ENCODE measurements at places on chromosomes 4 and X.

GRCh38 chr4:2689114-2689513 lies 67.0 kb downstream of the TNIP2 start:
- DNase-seq = no peak

- no peak for DNase-seq
These were observed 9.9 kb downstream of the NSG1 start for GRCh38 chr4:4396628-4397440.

DNA sequence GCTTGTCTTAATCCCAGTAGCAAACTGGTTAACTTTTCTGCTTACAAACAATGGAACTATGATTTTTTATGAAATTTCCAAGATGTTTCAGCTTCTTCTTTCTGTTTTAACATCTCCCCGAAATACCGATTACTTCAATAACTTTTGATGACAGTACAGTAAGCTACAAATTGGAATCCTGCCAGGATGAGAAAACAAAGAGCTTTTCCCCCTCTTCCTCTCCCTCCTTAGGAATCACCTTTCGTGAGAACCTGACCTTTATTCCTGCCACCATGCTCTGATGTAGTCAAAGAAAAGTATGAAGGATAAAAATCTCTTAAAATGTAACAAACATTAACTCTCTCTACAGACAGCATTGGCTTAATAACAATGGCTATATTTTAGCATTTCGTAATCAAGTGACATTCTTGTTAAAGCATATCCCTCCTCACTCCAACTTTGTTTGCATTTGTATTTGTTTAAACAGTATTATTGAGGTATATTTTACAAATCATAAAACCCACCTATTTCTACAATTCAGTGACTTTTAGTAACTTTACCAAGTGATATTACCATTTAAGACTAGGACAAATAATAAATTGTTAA lies 148.7 kb upstream of the NAP1L5 start:
- no peak for DNase-seq

- no peak for DNase-seq
These were observed 10.2 kb downstream of the BBS7 start for GRCh38 chr4:121860121-121860520.

GRCh38 chr4:87804871-87805270 lies 5.5 kb downstream of the IBSP start:
- DNase-seq = no peak

DNA sequence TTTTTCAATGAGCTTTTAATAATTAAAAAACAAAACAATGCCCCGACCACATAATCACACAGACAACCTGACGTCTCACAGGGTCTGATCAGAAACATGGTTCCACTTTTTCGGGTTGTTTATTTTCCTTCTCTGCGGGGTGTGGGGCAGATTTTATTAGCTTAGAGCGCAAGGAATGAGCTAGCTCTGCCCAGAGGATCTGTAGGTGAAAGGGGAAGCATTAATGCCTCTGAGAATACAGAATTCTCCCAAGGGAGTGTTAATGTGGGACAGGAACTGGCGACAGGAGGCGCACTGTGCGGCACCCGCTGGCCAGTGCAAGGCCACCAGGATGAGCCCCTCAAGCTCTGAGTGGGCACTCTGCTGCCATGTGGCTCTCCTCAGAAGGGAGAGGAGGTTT lies 181.5 kb downstream of the TSPAN5 start:
- no peak for DNase-seq

- no peak for DNase-seq
These were observed 39.0 kb upstream of the ZNF518B start for GRCh38 chr4:10496200-10496599.

DNA sequence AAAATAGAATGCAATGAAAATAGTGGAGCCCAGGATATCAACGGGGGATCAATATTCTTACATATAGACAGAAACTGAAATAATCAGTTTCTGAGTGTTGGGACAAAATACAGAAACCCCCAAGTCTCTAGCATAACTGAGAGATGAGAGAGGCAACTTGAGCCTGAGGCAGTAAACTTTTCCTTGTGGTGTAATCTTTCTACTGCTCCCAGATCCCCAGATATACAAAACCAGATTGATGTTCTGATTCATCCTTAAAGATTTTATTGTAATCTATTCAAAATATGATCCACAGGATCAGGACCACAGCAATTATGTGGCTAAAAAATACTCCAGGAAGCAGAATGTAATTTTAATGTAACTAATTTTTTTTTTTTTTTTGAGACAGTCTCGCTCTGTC lies 2282.6 kb downstream of the ARAP2 start:
- no peak for DNase-seq

GRCh38 chrX:12446342-12447075 lies 308.2 kb downstream of the FRMPD4 start:
- no peak for DNase-seq

DNA sequence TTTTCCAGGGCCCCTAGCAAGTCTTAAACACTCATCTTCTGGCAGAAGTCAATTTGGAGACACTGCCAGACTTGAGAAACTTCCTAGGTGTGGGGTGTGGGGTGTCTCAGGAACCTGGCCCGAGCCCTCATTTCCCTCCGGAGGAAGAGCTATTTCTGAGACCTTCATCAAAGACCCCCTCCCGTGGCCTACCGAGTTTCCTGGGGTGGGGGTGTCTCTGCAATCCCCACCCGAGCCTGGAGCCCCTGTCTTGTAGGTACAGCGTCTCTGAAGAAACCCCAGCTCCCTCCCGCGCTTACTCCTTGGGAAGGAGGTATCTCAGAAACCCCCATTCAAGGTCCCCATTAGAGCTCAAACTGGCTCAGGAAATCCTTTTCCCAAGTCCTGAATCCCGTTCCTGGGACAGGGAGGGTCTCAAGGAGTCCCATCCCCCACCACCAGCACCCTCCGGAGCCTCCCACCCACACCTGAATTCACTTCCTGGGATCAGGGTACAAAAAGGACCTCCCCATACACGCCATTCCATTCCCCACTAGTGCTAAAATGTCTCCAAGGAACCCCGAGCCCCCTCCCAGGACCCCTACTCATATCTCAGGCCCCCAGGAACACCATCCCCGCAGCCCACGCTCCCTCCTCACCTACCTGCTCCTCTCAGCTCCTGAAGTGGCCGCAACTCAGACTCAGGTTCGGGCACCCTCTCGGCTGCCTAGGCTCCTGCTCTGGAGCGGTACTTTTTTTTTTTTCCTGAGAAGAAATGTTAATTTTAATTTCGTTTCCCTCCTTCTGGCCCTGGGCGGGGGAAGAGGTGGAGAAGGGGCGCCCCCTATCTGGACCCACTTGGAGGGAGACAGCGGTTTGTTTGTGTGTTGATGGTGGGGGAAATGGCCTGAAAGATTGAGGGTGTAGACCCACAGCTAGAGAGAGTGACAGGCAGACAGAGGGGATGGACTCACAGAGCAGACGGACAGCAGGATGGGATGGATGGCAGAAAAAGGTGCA lies 1.1 kb downstream of the SLC38A5 start:
- DNase-seq = no peak

- DNase-seq = no peak
These were observed 27.0 kb downstream of the ARHGEF9 start for GRCh38 chrX:63758011-63758410.

DNA sequence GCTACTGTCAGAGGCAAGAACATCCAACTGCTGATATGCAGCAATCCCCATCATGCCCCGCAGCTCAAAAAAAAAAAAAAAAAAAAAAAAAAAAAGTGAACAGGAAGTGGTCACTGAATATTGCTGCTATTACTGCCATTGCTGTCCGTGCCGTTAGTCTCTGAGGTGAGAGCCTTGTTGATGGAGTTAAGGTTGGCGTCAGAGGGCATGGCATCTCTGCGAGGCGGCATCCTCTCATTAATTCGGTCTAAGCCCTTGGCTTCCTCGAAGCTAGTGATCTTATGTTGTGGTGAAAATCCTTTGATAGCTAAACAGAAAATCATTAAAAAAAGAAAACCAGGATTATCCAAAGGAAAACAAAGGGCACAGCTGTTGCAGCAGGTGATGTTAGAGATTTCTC lies 321.6 kb downstream of the PPP3CA start:
- DNase-seq = no peak

- DNase-seq = peak; percentile 42
These were observed 64.9 kb upstream of the SCOC start for GRCh38 chr4:140308366-140309123.

DNA sequence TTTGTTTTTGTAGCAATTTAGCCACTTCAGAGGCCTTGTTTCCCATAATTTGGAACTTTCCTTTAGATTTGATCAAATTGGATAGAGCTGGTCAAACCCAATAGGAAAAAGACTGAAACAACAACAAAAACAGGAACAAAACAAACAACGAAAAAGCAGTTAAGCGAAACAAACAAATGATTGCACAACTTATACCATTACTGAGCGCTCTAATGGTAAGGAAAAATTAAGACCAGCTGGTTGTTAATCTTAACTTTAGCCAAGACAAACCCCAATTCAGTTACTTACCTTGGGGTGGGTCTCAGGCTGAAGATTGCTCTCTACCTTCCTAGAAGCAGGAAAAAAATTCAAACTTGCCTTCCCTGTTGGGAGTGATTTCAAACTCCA lies 38.3 kb downstream of the SPCS3 start:
- DNase-seq = no peak

GRCh38 chr4:1690698-1691097 lies 6.6 kb upstream of the FAM53A start:
- no peak for DNase-seq

DNA sequence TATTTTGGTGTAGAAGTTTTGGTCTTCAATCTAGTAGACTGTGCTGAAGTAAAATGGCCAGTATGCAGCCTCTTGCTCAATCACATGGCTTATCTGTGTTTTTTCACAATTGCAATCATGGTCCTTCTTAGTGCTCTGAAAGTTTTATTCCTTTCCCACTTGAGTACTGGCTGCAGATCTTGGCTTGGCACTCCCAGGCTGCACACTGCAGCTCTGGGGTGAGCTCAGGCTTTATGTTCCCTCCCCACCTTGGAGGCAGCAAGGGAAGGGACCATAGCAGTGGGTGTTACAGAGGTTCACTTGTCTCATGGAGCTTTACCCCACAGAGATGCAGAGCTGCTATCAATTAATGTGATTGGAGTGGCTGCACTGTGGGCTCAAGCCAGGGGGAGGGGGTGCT lies 156.0 kb downstream of the TENT5D start:
- no peak for DNase-seq

DNA sequence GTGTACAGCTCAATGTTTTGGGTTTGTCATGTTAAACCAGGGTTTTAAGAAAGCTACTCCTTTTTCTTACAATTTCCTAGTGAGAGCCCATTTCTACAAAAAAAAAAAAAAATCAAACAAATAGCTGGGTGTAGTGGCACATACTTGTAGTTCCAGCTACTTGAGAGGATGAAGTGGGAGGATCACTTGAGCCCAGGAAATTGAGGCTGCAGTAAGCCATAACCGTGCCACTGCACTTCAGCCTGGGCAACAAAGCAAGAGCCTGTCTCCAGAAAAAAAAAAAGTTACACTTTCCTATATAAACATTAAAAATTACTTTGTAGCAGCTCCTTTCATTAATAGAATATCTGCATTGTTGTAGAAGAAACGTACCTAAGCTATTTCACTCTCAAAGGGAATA lies 166.7 kb downstream of the HS6ST2 start:
- DNase-seq = no peak

- peak; percentile 91 for DNase-seq
These were observed 99.2 kb downstream of the PSAPL1 start for GRCh38 chr4:7335344-7336066.

- no peak for DNase-seq
These were observed 260.8 kb upstream of the TENM3 start for GRCh38 chr4:181982437-181982836.

GRCh38 chrX:110086916-110087484 lies 84.1 kb downstream of the TMEM164 start:
- no peak for DNase-seq

GRCh38 chr4:120144634-120145033 lies 78.0 kb upstream of the MAD2L1 start:
- DNase-seq = no peak

DNA sequence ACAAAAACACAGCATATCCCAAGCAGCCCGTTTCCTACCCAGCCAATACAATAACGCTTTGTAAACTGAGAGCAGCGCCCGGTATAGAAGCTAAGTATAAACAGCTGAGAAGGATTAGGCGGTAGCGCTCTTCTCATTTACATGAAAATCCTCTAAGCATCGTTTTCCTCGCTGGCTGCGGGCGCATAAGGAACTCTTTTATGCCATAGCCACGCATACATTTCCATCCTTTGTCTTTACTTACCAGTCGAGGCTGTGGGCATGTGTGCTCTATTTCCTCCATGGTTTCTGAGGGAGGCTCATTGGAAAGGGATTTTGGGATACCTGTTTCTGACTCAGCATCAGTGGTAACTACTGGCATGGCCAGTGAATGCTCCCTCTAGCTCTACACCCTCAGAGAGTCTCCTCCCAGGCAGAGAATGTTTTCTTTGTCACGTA lies 383 bp downstream of the PCYT1B start:
- DNase-seq = no peak

DNA sequence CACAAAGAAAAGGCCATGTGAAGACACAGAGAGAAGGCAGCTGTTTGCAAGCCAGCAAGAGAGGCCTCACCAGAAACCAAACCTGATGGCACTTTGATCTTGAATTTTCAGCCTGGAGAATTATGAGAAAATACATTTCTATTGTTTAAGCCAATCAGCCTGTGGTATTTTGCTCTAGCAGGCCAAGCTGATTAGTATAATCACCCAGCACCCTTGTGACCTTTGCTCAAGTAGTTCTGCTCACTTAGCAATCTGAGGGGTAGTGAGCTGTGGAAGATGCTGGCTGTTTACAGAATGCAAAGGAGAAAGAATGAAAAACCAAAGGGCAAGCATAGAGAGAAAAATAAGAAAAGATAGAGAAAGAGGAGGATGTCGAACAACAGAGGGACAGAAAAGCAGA lies 396.4 kb upstream of the BOD1L1 start:
- DNase-seq = no peak

GRCh38 chr4:54233277-54233696 lies 4.2 kb downstream of the PDGFRA start:
- DNase-seq = peak; percentile 82

- peak; percentile 62 for DNase-seq
These were observed 88.6 kb downstream of the IRF2 start for GRCh38 chr4:184385705-184386141.

GRCh38 chr4:142944565-142944964 lies 98.5 kb upstream of the INPP4B start:
- DNase-seq = no peak

- no peak for DNase-seq
These were observed 291.6 kb downstream of the ARAP2 start for GRCh38 chr4:35952751-35953150.

- DNase-seq = no peak
These were observed 92.5 kb upstream of the SLC34A2 start for GRCh38 chr4:25563071-25563564.

- no peak for DNase-seq
These were observed 287.0 kb downstream of the ARHGAP24 start for GRCh38 chr4:85761803-85762528.

- DNase-seq = no peak
These were observed 49.8 kb upstream of the SEC24B start for GRCh38 chr4:109383823-109384222.

GRCh38 chrX:102835504-102836146 lies 101.4 kb upstream of the RAB40AL start:
- DNase-seq = no peak

DNA sequence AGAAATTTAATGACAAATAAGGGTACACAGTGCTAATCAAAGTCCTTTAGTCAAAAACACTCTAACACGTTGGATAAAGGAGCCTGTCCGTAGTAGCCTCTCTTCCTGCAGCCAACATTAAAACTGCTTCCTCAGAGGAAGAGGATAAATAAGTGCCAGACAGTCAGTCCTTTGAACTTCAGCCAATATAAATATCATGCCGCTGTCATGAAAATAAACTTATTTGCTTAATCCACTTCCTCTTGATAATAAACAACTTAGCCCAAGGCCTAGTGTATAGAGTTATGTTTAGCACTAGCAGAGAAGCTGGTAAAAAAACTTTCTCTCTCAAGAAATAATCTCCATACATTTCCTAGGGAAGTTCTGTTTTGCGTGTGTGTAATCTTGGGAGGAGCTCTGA lies 196.7 kb downstream of the HS3ST1 start:
- no peak for DNase-seq
